ENCODE measurements at places on chromosomes 4 and X. TPM values are rescaled to one million over a fixed set of nuclear protein-coding genes. Genes with fewer than 3 reads are reported as not detected.

The ADH1A gene
- not detected for total RNA-seq

The PCDH11X gene
- not detected for total RNA-seq

The ANK2 gene
- 56.9 TPM for total RNA-seq

The RNF4 gene
- 37.4 TPM for total RNA-seq

The TMSB15C gene
- 0.38 TPM for total RNA-seq
